ENCODE measurements at places on chromosomes 7 and 10.

DNA sequence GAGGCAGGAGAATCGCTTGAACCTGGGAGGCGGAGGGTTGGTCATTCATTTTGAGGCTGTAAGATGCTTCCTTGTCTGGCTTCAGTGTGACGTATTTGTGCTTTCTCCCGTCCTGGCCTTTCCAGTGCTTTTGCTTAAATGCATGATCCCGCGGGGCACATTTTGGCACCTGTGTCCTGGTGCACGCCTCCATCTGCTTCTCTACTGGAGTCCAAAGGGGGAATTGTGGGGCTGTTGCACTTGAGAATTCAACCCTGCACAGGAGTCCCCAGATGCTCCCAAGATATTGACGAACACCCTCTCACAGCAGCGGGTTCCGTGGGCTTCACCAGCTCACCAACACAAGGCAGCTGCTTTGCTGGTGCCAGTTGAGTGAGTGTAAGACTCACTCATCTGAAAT, 10.3 kb upstream of the LRRC27 start:
- DNase-seq: no peak

GRCh38 chr10:1211844-1212570, 155.8 kb downstream of the WDR37 start:
- no peak for DNase-seq

- DNase-seq: no peak
Measured at GRCh38 chr10:81917666-81918065, 42.7 kb downstream of the NRG3 start.

DNA sequence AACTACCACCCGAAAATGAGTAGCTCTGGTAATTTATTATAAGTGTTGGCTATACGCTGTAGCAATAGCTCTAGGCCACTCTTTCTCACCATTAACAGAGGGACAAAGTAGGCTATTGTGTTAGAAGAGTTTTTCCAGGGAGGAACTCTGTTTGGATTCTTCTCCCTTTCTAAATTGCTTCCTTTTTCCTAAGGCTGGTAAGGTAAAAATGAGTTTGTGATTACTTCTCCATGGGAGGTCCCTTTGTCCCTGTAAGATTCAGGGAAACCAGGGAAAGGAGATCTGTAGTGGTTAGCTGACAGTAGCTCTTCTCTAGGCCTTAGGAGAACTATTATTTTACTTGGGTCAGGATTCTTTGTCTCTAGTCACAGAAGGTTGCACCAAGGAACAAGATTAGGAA, 23.2 kb upstream of the SEMA3E start:
- DNase-seq: no peak

GRCh38 chr10:128972036-128972405, 495.0 kb upstream of the MGMT start:
- no peak for DNase-seq

- no peak for DNase-seq
Measured at GRCh38 chr10:77915319-77916105, 11.0 kb downstream of the DLG5 start.

DNA sequence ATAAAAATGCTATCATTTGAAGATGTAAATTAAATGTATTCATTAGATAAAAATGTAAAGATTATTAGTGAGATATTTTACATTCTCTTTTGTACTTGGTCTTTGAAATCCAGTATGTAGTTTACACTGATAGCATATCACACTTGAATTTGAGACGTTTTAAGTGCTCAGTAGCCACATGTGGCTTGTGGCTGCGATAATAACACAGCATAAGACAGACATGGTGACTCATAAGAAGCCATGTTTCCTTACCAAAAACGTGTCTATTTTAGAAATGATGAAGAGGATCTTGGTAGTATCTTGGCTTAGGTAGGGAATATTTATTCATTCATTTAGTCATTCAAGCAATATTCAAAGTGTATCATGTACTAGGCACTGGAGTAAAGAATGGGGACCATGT, 149.3 kb downstream of the POU6F2 start:
- no peak for DNase-seq

- DNase-seq: no peak
Measured at GRCh38 chr10:92656266-92656961, 33.3 kb upstream of the HHEX start.

- no peak for DNase-seq
Measured at GRCh38 chr10:123621916-123622315, 44.2 kb upstream of the GPR26 start.

DNA sequence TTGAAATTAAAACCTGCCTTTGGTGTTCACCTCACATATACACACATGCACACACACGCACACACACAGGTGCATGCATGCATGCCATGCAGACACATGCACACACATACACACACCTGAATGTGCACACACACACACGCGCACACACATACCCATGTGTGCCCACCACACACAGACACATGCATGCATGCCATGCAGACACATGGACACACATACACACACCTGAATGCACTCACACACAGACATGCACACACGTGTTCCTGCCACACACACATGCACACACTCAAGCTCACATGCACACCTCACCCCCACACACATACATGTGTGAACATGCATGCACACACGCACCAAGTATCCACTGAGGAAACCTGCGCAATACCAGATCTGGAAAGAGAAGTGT, 136.4 kb downstream of the KLF6 start:
- no peak for DNase-seq

DNA sequence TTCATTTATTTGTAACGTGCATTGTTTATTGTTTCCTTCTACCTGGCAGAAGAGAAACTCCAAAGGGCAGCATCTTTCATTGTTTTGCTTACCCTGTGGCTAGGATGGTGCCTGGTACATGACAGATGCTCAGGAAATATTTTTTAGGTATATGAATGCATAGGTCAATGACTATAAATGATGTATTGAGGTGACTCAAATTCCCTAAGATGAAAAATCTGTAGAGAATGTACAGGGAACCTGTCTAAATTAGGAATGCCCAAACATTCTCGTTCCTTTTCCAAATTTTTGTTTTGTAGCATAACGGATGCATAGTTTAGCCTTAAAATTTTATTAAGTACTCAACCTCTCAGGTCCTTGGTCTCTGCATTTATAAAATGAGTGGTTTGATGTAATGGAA, 71.6 kb downstream of the NRP1 start:
- DNase-seq: no peak

- no peak for DNase-seq
Measured at GRCh38 chr7:49630513-49630912, 142.9 kb upstream of the VWC2 start.

DNA sequence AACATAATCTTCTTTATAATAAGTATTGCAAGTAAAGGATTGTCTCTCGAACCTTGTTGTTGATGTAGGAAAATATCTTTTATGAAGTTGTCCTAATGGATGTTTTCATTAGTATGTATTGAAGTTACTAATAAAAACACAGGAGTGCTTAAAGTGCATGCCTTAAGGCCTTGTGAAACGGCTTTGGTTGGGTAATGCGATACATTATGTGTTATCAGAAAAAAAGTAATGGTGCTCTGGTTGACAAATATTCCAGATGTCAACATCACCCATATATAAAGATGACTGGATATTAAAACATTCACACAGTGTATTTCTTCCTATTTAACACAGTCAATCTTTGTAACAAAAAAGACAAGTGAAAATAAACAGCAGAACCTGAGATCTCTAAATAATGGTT, 310.7 kb downstream of the PRKG1 start:
- DNase-seq: no peak

DNA sequence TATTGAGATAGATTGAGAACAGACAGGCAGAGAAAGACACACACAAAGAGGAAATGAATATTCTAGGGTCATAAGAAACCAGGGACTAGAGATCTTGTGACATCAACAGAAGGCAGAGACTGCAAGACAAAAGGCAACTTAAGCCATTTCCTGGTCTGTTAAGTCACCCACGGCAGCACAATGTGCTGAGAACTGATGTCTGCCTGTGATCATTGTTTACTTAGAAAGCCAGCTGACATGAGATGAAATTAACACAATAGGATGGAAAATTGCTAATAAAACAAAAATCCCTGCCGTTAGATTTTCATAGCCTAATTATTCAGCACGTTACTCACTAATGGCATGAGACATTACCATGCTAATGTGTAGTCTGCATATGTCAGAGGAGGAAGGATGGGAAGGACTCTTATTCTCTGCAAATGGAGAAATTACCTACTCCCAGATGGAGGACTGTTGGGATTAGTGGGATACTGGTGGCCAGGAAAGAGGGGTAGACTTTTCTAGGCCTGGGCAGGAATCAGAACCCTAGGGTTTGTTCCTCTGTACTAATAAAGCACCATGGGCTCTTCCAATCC, 191.3 kb upstream of the PODXL start:
- DNase-seq: no peak

DNA sequence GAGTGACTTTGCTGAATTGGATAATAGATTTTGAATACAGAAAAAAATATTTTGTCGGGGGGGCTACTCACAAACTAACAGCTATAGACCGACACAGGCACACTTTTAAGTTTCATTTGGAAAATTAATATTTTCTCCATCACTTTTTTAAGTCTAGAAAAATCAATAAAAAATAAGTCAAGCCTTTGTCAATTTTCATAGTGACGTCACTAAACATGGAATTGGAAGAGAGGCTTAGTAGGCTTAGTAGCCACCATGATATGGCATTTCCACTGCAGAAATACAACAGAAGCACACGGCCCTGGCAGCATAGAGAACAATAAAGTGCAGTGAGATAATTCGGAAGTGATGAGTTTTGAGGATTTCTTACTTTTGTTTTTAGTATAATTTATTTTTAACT, 357.2 kb downstream of the RPS24 start:
- no peak for DNase-seq

DNA sequence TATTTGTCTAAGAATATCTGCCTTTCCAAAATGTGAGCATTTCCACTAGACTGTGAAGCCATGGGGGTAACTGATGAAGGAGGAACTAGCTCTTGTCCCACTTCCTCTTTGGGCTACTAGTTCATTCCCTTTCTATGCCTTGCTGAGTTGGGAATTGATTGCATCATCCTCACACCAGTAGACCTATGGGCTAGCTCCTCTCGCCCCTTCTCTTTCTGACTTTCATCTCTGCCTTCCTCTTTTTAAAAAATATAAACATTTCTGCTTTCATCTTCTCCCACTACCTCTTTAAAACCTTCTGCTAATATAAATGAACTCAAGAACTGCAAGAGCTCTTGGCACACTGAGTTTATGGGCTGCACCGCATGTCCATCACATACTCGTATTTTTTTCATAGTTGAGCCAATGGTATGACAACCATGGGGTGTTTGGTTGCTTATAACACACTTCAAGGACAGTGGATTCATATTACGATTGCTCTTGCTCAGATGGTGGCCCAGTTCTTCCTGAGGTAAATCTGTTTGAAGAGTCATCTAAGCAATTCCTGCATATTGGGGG, 182.0 kb downstream of the REEP3 start:
- DNase-seq: no peak

GRCh38 chr10:27687326-27687725, 58.3 kb downstream of the MKX start:
- DNase-seq: no peak

DNA sequence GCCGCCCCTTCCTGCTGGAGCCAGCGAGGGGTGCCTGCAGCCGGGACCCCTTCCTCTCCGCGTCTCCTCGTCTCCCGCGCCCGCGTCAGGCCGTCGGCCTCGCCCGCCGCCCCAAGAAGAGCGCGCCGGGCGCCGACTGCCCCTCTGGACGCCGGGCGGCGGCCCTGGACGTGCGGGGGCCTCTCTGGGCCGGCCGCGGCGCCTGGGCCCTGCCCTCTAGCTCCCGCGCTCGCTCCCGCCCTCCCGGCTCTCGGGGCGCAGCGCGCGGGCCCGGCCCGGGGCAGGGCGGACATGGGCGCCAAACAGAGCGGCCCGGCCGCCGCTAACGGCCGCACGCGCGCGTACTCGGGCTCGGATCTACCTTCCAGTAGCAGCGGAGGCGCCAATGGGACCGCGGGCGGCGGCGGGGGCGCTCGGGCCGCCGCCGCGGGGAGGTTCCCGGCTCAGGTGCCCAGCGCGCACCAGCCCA, 704 bp downstream of the ZNRF2 start:
- DNase-seq: peak; percentile 14

DNA sequence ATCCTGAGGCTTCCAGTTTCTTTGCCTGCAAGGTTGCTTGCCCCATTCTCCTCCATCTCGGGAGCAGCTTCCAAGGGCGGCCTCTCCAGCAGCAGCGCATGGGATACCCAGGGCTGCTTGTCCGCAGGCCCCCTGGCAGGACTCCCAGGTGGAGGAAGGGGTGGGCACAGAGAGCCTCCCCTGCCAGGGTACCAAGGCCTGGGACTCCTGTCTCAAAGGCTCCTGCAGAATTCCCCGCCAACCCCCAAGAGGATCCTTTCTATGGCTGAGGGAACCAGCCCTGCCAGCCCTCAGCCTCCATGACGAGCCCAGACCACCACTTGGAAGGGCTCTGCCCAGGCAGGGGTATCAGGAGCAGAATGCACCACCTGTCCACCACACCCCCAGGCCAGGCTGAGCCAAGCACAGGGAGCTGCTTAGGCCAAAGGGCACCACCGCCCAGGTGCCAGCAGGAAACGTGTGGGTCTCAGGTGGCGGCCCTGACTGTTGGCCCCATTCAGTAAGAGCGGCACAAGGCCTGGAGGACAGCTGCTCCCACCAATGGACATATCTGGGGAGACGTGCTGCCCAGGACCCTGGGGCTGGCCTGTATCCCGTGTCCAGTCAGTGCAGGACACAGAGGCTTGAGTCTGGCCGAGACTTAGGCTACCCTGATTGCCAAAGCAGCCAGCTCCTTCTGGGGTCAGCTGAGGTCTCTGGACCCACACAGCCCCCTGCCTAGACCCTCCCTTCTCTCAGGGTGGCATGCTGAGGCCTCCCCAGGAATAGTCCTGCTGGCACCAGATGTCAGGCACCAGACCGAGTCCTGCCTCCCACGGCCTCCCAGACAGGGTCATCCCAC, 33.8 kb upstream of the INPP5A start:
- DNase-seq: no peak

GRCh38 chr7:19930051-19930450, 156.6 kb upstream of the TMEM196 start:
- DNase-seq: no peak
